ENCODE measurements at places on chromosomes 5 and 9. TPM values are rescaled to one million over a fixed set of nuclear protein-coding genes. Genes with fewer than 3 reads are reported as not detected.

DNA sequence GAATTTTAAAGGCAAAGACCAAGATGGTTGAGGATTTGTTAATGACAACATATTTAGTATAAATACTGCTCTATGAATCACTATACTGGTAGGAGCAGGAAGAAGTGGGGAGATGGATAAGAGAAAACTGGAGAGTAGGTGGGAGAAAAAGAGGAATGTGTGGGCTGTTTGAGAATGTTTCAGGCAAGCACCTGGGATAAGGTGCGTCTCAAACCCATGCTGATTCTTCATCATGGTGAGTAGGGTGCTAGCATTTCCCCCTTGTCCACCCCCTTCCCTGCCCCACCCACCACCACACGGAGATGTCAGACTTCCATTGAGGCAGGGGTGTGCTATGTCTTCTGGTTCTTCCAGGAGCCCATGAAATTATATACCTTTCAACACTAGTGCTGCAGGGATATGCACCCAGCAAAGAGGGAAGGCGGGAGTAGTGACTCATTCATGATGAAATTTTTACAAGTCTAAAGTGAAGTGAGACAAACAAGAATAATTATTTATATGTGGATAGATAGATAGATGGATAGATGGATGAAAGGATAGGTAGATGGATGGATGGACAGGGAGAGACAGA is 54.3 kb downstream of the MTX3 start:
- DNase-seq: no peak

GRCh38 chr5:153187503-153187902 is 303.0 kb upstream of the GRIA1 start:
- no peak for DNase-seq

The HAPLN1 gene
- 4.0 TPM for total RNA-seq

The DMRT2 gene
- total RNA-seq: not detected

The PCDHGA6 gene
- 4.8 TPM for total RNA-seq

The APBB3 gene
- 10.2 TPM for total RNA-seq

- no peak for DNase-seq
These were observed 8.9 kb upstream of the C5orf58 start for GRCh38 chr5:170223906-170224305.

The ADAMTS13 gene
- 3.1 TPM for total RNA-seq

The PCDHB7 gene
- total RNA-seq: 0.39 TPM

The OTP gene
- total RNA-seq: not detected

DNA sequence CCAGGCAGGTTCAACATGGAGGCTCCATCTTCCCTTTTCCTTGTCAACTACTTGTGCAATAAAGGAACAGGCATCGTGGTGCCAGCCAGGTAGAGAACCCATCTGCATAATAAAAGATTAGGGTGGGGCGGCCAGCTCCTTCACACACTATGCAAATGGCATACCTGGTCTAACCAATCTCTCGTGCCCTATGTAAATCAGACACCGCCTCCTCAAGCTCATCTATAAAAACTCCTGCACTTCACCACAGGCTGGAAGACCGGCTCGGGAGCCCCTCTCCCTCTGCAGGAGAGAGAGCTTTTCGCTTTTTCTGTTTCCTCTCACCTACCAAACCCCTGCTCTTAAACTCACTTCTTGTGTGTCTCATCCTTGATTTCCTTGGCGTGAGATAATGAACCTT is 244.3 kb upstream of the PUM3 start:
- DNase-seq: peak; percentile 87

DNA sequence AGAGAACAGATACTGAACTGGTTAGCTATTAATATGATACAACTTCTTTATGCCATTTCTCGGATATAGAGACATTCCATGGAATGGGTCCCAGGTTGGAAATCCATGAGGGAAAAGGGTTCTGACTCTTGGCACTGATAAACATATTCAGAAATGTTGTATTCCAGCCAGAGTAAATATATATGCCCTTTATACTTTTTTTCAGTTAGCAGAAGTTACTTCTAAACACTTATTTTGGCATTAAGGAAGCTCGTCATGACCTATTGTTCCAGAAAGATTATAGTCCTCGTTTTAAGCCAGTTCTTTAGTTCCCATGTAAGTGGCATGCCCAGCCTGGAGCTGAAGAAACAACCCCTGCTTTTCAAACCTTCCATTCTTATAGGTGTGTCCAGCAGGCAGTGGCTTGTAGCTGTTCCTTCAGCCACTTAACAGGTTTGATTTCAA is 181.6 kb downstream of the CD180 start:
- no peak for DNase-seq

The FRRS1L gene
- total RNA-seq: 0.78 TPM

The RMRP gene
- 8,626 TPM for total RNA-seq

GRCh38 chr5:96483878-96484277 is 50.8 kb upstream of the PCSK1 start:
- DNase-seq: peak; percentile 67

The CDKN2B-AS1 gene
- total RNA-seq: not detected

The ADCY2 gene
- total RNA-seq: 74.9 TPM

The PCDHA8 gene
- 1.4 TPM for total RNA-seq

The IGFBPL1 gene
- 78.5 TPM for total RNA-seq

GRCh38 chr9:8570776-8571175 is 771.2 kb upstream of the DMAC1 start:
- no peak for DNase-seq

DNA sequence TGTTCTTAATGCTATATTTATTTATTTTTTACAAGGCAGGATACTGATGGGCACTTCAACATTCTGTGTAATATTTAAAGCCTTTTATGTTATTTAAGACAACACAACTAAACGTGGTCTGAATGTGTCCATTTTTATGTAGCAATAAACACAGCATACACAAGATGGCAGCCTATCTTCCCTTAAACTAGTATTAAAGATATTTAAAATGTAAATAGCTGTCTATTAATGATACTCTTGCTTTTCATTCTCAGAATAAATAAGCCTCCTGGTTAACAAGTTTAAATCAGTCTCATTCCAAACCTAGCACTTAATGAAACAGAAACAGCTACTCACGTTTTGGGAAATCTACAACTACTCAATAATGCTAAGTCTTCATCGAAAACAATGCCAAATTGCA is 315.7 kb downstream of the MCTP1 start:
- DNase-seq: peak; percentile 13

DNA sequence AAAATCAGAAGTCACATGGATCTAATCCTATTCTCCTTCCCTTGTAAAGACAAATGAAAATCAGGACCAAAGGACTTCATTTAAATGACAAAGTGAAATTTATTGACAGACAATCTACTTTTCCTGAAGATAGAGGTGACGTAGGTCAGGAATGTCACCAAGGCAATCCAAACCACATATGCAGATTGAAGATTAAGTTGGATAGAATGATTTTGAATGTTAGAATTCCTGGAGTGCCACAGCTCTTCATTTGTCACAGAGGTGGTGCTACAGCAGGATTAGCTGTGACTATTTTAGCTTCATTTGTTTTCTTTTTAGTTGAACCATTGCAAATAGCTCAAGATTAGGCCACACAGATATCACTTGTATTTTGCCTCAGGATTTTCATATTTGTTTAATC is 736.0 kb upstream of the ARRDC3 start:
- DNase-seq: peak; percentile 48

GRCh38 chr5:133900534-133901270 is 67.7 kb downstream of the C5orf15 start:
- no peak for DNase-seq

The ABO gene
- 0.28 TPM for total RNA-seq

The ANKRD34B gene
- total RNA-seq: 2.9 TPM

- DNase-seq: no peak
These were observed 148.3 kb downstream of the RPS23 start for GRCh38 chr5:82129723-82130285.

GRCh38 chr5:139091439-139092156 is 106.6 kb downstream of the SIL1 start:
- DNase-seq: no peak

- DNase-seq: no peak
These were observed 39.4 kb downstream of the LURAP1L start for GRCh38 chr9:12813960-12814876.

- no peak for DNase-seq
These were observed 69.9 kb downstream of the CERT1 start for GRCh38 chr5:75441560-75441959.

DNA sequence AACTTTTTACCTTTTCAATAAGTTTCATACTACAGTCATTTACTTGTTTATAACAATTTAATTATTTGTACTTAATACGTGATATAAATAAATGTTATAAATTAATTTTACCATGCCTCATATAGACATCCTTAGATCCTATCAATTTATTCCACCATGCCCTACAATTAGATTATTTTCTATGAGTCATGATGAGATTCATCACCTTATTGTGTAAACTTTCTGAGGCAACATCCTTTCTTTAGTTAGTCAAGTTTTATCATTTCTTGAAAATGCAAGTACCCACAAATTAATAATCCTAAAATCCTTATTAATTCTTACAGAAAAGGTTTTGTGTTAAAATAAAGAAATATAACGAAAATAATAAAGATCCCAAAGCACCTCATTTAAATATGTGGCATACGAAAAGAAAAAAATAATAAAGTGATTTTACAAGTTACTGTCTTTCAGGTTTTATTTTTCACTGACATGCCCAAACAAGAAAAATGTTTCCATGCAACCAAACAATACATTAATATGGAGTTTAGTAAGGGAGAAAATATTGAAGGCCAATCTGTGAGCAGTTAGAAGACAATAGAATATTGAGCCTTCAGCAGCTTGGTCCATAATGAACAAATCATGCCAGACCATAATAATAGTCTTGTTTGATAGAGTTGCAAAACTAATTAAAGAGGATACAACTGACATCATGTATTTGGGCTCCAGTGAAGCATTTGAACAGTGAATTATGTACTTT is 188.7 kb upstream of the MRPS30 start:
- DNase-seq: no peak

DNA sequence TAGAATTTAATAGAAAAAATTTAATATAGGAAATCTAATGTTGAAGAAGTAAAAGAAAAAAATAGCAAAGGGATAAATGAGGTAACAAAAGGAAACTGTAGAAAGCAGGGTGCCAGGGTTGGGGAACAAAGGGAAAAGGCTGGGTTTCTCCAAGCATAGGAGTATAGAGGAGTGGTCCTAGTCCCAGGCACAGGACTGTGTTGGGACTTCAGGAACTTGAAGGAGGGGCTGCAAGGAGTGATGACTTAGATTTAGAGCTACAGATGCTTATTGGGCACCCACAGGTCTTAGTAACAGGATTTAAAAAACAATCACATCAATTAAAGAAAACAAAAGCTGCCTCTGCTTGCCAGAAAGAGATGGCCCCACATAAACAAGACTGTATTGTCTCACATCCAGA is 396.5 kb upstream of the TNC start:
- peak; percentile 50 for DNase-seq

GRCh38 chr9:136193127-136193890 is 11.6 kb downstream of the LHX3 start:
- peak; percentile 38 for DNase-seq

The GPR150 gene
- total RNA-seq: not detected

- DNase-seq: no peak
These were observed 39.3 kb upstream of the CDC42SE2 start for GRCh38 chr5:131224387-131225201.

The CETN3 gene
- 24.5 TPM for total RNA-seq

DNA sequence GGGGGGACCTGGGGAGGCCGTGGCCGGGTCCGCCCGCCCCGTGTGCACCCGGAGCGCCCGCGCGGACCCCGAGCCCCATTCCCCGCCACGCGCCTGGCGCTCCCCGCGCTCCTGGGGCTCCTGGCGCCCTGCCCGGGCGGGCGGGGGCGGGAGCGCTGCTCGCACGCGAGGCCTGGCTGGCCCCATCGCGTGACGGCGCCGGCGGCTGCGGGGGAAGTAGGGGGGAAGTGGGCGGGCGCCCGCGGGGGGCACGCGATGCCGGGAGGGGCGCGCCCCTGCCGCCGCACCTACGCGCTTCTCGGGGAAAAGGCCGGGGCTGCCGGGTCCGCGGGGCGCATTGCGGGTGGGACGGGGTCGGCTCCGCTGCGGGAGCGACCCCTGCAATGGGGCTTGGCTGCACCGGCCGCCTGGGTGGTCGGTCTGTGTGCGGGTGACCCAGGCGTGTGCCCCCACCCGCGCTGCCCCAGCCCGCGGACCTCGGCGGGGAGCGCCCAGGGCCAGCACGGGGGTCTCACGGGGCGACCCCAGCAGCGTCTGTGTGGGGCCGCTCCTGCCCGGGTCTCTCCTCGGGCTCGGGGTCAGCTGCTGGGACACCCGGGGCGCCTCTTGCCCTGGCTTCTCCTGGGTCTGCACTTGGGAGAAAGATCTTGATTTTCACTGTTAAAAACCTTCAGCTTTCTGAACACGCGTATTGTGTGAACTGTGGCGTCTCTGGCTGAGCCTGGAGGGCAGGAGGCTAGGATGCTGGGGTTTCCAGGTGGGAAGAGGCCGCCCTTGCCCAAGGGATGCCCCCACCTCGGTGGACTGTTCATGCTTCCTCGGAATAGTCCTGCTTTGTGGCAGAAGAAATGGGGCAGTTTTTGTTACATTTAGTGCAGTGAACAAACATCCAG is 52.4 kb downstream of the AHRR start:
- DNase-seq: peak; percentile 52

The TAF11L5 gene
- total RNA-seq: not detected

Measured in GM23338 (cell line).